ENCODE measurements at places on chromosomes 2 and 18.

DNA sequence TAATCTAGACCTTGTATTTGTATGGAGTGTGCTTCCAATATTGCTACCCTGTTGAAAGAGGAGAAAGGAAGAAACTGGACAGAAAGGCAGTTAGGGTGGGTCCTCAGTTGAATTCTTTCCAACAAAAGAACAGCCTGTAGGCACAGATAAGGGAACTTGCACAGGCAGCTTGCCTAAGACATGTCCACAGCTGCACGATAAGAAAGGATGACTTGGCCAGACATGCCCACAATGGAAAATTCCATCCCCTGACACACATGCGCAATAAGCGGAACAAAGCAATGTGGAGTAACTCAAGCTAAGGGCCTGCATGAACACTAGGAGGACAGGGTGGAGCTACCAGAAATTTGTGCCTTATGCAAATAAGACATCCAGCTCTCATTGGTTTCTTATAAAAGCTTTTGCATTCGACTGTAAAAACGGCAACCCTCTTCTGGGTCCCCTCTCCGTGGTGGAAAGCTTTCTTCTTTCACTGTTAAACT is 1084.7 kb upstream of the NXPH2 start:
- no peak for DNase-seq

- DNase-seq, result no peak
These were observed 1.3 kb upstream of the USP34 start for GRCh38 chr2:61471905-61472805.

DNA sequence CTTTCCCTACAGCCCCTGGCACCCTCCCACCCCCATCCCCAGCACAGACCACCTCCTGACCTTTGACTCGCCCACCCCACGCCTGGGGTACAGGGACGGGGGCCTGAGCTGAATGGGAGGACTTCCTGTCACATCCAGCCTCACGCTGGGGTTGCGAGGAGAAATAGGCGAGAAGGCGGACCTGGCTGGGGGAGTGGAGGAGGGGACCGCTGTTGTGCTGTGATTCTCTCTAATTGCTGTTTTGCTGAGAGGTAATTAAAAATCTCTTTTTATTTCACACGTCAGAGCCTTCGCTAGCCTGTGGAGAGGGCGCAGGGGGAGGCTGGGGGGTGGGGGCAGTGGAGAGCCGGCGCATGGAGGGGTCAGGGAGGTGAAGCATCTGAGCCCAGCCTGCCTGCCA is 9.7 kb upstream of the ECEL1 start:
- no peak for DNase-seq

DNA sequence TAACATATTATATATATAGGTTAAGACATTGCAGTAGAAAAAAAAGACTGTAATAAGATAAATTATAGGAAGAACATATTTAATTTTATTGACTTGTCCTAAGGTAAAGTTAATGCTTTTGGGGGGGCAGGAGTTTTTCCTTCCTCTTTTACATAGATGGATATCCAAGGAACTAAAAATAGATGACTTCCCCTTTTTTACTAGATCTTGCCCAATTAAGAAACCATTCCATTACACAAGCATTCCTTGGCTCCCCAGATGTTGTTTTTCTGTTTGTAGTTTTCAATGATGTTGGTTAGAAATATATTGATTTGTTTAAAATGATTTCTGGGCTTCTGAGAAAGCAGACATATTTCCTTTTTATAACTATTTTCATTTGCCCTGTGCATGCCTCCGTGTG is 22.4 kb upstream of the PMAIP1 start:
- no peak for DNase-seq

DNA sequence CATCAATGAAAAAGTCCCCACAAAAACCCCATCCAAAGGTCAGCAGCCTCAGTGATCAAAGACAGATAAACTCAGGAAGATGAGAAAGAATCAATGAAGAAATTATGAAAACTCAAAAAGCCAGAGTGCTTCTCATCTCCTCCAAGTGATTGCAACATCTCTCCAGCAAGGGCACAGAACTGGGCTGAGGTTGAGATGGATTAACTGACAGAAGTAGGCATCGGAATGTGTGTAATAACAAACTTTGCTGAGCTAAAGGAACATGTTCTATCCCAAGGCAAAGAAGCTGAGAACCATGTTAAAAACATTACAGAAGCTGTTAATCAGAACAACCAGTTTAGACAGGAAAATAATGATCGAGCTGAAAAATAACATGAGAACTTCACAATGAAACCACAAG is 442.8 kb upstream of the SYT4 start:
- no peak for DNase-seq

- DNase-seq, result no peak
These were observed 179.7 kb downstream of the ACKR3 start for GRCh38 chr2:236749346-236749745.

GRCh38 chr18:79799619-79800370 is 2.1 kb downstream of the KCNG2 start:
- no peak for DNase-seq

DNA sequence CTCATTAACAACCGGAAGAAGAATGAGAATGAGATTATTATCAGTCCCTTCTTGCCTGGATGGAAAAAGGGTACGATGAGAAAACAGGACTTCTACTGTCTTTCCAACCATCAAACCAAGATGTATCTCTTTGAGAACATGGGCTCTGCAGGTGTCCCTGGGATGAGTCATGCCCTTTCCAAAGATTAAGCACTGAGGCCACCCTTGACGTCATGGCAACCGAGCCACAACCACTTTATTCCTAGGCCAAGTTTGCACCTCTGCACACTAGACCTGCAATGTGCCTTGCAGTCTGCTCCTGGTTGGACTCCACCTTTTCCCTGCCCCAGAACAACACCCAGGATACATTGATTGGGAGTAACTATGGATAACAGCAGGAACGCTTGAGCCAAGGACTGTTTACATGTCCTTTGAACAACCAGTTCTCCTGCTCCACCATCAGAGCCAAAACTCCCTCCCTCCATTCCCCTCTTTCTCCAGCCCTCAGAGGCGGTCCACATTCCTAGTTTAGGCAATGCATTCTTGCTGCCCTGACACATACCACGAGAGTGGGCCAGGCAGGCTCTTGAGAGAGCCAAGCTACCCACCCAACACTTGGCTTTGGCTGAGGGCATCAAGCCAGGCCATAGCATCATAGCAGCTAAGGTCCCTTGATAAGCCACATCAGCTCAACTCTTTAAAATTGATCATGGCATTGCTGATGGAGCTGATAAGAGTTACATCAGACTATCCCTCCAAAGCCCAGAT is 310.7 kb downstream of the TNS1 start:
- DNase-seq, result no peak

DNA sequence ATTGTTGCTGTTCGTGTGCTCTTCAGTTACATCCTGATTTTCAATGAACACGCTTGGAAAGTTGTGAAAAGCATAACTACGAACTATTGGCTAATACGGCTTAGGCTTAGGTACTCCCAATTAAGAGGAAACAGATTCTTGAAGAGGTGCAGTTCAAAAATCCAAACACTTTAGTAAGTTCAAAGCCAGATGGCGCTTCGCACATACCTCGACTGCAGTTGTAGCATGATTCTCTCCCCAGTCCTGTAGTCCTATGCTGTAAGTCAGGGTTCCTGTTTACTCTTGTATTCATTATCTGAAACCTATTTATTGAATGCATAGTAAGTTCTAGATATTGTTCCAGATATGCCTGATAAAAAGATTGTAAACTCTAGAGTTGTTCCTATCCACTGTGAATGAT is 165.2 kb downstream of the TRIB2 start:
- no peak for DNase-seq
